Adipocyte (in vitro differentiated cells): ENCODE measurements at places on chromosomes 3 and 15.
A peak's percentile ranks its signal among the peaks of the same experiment; 100 is the strongest.

GRCh38 chr15:40217166-40217824 is 21.6 kb upstream of the PAK6 start:
- peak; percentile 89 for DNase-seq

DNA sequence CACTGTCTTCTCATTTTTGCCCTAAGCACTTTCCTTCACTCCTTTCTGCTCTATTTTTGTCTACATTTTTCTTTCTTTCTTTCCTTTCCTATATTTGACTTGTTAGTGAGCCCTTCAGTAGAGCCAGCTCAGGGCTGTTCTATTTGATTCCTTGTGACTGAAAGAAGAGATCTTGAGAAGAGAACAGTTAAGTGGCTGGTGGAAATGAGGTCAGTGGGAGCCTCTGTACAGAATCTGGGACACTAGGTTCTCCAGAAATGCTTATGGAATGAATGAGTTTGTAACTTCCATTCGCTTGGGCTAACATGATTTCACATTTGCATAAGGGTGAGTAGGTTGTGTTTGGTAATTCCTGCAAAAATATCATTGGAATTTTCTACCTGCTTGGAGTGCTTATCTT is 45.6 kb downstream of the CACNA2D3 start:
- no peak for DNase-seq

- no peak for DNase-seq
Measured at GRCh38 chr3:72756900-72757299, 91.3 kb downstream of the SHQ1 start.

DNA sequence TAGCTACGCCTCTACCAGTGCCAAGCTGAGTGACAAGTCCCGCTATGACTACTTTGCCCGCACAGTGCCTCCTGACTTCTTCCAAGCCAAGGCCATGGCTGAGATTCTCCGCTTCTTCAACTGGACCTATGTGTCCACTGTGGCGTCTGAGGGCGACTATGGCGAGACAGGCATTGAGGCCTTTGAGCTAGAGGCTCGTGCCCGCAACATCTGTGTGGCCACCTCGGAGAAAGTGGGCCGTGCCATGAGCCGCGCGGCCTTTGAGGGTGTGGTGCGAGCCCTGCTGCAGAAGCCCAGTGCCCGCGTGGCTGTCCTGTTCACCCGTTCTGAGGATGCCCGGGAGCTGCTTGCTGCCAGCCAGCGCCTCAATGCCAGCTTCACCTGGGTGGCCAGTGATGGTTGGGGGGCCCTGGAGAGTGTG is 5.7 kb downstream of the GRM2 start:
- DNase-seq, result no peak

DNA sequence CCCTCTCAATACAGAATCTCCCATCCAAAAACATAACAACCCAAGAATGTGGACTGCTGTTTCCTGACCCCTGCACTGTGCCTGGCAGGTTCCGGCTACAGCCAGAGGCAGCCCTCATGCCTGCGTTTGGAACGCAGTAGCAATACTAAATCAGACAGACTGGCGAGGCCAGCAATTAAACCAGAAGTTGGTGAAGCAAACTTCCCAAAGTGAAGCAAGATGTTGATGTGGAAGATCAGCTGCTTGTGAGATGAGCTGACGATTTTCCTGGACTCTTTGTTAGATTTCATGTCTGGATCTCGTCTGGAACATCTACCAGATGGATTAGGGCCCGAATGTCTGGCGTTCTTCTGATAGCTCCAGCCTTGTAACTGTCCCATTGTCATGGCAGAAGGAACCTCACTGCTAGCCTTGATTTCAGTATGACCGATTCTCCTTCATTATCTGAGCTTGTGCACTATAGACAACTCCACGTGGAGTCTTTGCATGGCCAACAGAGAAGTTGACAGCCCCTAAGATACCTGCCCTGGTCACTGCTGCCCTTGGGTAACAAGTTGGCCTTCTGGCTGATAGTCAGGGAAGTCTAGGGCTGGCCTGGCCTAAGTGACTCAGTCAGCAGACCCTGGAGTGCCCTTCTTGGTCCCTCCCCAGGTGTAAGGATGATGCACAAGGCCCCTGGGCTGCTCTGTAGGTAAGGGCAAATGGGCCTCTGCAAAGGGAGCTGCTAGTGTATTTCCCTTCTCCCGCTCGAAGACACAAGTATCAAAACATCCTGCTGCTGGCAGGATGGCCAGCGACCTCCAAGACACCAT is 126.5 kb downstream of the ADAMTS17 start:
- no peak for DNase-seq

DNA sequence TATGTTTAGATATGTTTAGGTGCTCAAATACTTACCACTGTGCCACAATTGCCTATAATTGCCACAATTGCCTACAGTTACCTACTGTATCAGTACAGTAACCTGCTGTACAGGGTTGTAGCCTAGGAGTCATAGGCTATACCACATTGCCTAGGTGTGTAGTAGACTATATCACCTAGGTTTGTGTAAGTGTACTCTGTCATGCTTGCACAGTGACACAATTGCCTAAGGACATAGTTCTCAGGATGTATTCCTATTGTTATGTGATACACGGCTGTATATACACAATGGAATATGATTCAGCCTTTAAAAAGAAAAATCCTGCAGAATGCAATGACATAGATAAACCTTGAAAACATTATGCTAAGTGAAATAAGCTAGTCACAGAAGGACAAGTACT is 264.8 kb downstream of the RAP2B start:
- DNase-seq, result no peak

DNA sequence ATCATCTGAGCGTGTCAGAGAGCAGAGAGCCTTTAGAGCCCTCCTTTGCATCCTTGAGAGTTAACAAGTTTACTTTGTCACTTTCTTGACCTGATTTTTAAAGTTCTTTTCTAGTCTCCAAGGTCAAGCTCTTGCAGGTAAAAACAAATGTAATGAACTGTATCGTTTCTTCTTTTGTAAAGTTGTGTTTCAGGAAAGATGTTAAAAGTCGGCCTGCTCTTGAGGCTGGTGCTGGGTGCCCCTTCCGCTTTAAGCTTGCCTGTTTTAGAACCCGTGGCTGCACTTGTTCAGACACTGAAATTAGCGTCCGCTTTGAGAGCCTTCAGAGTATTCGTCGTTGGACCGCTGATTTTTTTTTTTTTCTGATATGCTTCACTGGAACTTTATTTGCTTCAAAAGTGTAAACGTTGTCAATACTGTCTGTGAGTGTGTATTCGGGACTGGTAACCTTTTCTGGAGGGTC is 52.6 kb upstream of the ULK4 start:
- peak; percentile 45 for DNase-seq

DNA sequence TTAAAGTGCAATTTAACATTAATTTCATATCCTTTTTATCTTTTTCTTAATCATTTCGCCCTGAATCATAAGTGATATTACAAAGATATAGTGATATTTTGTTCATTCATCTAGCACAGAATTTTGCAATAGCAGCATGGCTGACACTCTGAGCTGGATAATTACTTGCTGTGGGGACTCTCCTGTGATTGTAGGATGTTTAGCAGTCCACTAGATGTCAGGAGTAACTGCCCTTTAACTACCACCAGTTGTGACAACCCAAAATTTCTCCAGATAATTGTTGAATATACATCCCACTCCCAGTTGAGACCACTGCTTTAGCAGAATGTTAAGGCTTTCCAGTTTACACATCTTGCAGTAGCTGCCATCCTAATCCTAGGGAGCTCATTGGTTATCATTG is 196.8 kb upstream of the MBNL1 start:
- peak; percentile 67 for DNase-seq
